ENCODE measurements at places on chromosomes 1 and 21.

DNA sequence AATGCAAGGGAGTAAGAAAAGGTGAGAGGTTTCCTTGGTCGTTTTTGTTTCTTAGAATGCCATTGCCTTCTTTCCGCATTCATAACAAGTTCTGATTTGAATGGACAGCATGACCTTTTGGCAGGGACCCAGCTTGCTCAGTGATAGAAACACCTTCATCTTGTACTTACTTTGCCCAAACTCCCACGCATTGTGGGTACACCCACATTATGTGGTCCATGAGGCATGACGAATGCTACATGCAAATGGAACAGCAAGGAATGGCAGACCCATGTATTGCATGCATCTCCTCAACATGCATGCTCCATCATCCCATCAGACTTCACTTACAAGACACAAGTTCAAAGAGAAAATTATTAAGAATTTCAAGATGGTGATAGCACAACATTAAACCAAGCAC lies 102.8 kb downstream of the CDC7 start:
- DNase-seq, result no peak

DNA sequence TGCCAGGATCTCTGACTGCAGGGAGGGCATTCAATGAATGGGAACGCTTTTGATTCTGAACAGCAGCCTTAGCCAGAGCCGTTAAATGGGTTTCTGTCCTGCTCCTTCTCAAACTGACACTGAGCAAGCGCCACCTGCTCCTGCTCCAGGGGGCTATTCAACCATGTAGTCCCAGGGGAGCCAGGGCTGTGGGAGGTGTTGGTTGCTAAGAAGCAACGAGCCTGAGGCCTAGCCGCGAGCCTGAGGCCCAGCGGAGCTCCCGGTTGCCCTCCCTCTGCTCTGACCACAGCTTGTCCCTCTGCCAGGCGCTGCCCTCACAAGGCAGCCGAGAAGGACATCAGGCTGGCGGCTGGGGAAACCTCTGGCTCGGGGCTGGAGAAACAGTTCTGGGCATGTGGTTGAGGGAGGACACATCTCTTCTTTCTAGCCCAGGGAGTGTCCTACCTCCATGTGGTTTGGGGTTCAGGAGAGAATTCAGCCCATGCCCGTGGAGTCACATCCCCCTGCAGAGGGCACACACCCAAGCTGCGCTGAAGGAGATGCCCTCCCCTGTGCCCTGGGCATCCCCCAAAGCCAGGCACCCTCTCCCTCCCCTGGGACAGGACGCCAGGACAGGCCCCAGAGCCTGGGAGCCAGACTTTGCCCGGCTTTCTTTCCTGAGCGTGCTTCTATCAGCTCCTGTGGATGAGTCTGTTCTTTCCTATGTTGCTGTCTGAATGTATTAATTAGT lies 18.0 kb downstream of the PCP4 start:
- no peak for DNase-seq

GRCh38 chr1:17862121-17862520 lies 107.0 kb downstream of the ACTL8 start:
- no peak for DNase-seq

DNA sequence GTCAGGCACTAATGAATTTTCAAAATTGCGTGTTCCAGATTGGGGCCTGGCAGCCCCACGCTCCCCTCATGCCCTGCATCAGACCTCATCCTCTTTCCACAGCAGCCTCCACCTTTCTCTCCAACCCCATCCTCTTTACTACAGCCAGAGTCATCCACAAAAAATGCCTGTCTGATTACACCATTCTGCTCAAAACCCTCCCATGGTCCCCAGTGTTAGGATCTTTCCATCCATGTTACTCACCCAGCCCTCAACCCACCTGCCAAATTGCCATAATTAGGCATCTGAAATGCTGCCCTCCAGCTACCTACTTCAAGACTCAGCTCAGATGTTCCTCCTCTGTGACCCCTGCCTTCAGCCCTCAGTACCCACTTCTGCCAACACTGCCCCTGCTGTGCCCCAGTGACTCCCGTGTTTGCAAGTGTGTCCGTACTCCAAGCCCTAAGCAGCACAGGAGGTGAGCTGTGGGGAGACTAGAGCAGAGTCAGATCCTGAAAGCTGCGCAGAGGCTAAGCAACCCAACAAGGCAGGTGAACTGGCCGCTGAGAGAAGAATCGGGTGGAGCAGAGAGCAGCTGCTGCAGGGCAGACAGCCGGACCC lies 715 bp upstream of the ARTN start:
- no peak for DNase-seq

DNA sequence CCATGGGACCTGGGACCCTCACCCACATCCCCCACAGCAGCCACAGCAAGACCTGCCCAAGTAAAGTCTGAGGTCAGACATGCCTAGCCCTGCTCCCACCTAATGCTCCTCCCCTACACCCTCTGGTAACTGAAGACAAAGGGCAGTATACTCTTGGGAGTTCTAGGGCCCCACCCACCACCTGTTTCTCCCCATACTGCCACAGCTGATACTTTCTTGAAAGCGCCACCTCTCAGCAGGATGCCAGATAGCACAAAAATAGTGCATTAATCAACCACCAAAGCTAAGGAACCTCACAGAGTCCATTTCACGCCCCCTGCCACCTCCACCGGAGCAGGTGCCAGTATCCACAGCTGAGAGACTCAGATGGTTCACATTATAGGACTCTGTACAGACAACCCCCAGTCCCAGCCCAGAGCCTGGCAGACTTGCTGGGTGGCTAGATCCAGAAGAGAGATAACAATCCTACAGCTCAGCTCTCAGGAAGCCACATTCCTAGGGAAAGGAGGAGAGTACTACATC lies 238.1 kb downstream of the LRRC40 start:
- DNase-seq, result no peak

- DNase-seq, result peak; percentile 74
These were observed 4.6 kb downstream of the KLHDC8A start for GRCh38 chr1:205351984-205352713.

- DNase-seq, result no peak
These were observed 91.6 kb upstream of the UBE2U start for GRCh38 chr1:64111787-64112186.

DNA sequence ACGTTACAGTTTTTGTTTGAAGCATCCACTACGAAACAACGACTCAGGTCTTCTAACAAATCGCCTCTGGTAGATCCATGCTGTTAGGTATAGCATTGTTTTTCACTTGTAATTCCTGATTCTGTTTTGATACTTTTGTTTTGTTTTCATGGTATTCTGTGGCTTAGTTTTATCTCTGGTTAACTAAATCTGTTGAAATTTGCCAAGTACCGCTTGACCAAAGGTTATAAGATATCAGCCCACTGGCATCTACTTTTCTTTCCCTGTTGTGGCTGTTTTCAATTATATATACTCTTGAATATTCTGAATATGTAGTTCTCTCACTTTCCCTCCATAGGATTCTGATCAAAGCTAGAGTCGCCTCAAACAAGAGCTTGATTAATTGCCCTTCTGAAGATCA lies 274.8 kb upstream of the C1orf105 start:
- no peak for DNase-seq

Data from cerebellum (tissue), 4 donors.